NT2/D1 (cell line): ENCODE measurements at places on chromosomes 6 and 20.

DNA sequence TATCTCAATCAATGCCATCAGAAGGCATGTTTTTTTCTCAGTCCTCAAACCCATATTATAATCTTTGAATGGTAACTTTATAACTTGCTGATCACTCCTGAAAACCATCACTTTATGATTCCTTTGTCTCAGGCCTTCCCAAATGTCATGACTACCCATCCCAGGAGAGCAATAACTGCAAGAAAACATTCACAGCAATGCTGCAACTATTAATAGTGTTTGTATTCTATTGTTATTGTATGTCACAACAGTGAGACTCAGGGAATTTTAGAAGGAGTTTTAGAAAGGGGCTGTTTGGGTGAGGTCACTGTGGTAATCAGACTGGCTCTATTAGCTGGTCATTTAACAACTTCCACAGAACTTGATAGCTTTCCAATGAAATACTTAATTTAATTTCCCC lies 301.4 kb upstream of the TBX18 start:
- DNase-seq, result no peak

GRCh38 chr6:28209753-28210535 lies 15.1 kb upstream of the ZSCAN9 start:
- DNase-seq, result no peak

DNA sequence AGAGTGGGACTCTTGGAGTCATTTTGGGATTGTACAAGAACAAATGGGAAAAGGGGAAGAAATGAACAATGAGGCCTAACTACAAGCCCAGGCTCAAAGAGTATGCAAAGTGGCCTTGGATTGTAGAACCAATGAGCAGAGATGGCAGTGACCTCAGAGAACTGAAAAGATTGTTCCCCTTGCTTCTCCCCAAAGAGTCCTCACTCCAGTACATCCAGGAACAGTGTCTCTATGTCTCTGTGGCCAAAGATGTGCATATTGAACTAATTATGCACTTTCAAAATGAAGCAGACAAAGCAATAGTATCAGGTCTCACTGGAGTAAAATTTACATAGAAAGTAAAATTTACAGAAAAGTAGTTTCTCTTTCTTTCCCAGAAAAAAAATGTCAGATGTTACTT lies 81.0 kb downstream of the SMLR1 start:
- no peak for DNase-seq

GRCh38 chr6:100553243-100553642 lies 88.5 kb upstream of the SIM1 start:
- no peak for DNase-seq

GRCh38 chr20:36318166-36318565 lies 12.0 kb downstream of the DLGAP4 start:
- no peak for DNase-seq

DNA sequence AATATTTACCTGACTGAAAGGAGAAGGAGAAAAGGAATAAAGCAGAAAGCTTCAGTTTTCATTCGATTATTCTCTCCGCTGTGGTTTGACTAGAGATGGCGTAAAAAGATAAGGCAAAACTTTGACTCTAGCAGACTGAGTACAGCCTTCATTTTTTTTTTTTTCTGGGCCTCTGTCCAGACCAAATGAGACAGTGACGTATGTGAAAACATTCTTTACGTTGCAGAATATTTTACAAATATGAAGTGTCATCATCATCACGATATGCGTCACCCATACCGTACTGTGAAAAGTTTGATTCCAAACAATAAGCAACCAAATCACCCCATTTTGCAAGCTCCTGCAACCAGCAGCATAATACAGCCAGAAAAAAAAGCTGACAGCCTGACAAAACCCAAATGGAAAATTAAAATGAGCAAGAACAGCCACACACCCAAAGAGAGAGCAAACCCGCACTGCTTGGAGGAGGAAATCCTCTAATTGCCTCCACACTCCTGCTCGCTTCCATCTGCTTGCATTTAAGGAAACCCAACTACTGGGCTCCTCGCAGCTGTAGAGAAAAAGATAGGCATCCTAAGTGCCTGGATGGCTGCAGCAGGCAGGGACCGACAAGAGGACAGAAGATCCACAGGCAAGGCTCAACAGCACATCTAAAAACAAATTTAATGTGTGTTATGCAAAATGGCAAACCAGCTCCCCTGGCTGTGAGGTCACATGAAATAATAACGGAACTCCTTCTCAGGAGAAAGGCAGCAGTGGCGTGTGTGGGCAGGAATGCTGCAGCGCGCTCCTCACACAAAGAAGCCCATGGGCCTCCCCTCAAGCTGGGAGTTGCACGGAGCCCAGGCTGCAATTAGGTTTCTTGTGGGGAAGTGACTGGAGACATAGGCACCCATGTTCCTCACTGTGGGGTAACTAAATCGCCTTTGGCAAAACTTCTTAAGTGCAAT lies 113.1 kb downstream of the FYN start:
- DNase-seq, result no peak
